Fibroblast of upper back skin (primary cell): ENCODE measurements at places on chromosomes 7 and 10.

DNA sequence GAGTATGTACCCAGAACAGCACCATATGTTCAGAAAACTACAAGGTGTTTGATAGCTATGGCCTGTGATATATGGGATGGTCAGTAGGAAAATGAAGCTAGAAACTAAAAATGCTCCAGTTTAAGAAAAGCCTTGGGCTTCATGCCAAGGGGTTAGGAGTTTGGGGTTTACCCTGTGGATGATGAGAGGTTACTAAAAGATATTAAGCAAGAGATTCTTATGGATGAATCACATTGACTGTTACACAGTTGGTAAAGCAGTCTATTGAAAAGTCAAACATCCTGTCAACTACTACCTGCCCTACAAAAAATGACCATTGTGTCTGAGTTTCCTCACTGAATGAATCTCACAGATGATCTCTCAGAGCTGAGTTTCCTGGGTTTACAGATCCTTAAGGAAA is 166.2 kb upstream of the INHBA start:
- peak; percentile 91 for DNase-seq

GRCh38 chr10:6536102-6536501 is 44.0 kb downstream of the PRKCQ start:
- DNase-seq, result no peak

GRCh38 chr10:71623098-71623985 is 96.2 kb downstream of the C10orf105 start:
- DNase-seq, result peak; percentile 25

- no peak for DNase-seq
Observed at GRCh38 chr7:104998040-104998752, 15.8 kb upstream of the KMT2E start.

GRCh38 chr10:78960316-78960800 is 108.4 kb upstream of the ZMIZ1 start:
- peak; percentile 89 for DNase-seq

DNA sequence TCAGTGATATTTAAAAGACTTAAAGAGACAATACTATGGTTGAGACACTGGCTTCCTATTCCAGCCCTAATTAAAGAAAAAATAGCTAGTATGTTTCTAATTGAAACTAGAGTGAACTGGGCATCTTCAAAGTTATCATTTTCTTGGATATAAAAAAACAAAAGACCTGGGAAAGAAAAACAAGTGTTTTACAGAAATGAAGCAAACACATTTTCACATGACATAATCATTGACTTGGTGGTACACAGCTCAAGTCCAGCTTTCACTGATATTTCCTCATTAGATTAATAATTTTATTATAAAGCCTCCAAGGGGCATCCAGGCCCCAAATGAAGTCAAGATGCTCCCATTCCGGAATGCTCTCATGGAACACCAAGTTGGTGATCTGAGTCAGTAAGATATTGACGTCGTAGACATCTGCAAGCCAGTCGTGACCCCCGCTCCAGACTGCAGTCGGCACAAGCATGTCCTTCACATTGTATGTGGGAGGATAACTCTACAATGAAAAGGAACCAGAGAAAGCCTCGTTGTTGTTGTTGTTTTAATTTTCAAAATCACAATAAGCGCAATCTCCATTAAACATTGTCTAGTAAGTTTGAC is 7.5 kb upstream of the CH25H start:
- DNase-seq, result peak; percentile 35

DNA sequence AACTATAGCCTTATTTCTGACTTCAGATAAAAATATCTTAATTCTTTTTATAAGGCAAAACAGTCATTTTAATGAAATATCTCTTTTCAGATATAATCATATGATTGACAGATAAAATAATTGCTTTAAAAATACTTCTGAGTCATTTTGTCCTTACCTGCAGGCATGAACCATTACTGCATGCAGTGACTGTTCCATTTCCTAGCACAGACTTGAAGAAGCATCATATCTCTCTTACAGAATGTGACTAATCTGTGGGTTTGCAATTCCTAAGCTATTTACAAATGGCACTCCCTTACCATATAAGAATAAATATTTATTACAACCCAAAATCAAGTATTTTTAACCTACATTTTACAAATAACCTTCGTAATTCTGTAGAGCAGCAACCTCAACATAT is 120.7 kb downstream of the SRPK2 start:
- peak; percentile 56 for DNase-seq

DNA sequence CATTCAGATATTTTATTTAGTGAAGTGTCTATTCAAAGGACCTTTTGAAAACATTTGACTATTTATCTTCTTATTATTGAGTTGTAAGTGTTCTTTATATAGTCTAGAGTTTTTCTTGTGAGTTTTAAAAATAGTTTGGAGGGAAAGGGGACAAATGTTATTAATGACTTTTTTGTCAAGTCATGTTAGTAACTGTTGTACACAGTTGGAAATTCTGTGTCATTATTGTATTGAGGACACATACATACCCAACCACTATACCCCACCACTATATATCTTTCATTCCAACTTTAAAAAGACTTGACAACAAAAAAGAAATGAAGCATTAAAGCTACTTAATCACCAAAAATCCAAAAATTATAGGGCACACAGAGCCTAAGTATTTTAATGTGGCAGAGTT is 53.2 kb upstream of the OIT3 start:
- DNase-seq, result no peak

DNA sequence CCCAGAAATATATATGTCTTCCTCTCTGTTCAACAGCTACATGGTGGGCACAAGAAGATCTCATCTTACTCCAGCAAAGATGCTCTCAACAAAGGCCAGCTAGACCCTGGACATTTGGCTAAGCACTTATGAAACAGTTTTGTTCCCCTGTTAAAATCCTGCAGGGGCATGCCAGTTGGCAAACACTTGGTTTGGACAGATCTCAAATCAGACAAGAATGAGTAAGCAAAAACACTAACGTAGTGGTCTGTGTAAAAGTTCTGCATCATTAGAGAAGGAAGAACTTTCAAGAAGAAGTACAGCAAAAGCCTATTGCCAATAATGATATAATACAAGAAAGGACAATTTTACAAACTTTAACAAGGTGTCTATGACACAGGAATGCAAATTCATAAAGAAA is 125.6 kb downstream of the CALN1 start:
- no peak for DNase-seq

DNA sequence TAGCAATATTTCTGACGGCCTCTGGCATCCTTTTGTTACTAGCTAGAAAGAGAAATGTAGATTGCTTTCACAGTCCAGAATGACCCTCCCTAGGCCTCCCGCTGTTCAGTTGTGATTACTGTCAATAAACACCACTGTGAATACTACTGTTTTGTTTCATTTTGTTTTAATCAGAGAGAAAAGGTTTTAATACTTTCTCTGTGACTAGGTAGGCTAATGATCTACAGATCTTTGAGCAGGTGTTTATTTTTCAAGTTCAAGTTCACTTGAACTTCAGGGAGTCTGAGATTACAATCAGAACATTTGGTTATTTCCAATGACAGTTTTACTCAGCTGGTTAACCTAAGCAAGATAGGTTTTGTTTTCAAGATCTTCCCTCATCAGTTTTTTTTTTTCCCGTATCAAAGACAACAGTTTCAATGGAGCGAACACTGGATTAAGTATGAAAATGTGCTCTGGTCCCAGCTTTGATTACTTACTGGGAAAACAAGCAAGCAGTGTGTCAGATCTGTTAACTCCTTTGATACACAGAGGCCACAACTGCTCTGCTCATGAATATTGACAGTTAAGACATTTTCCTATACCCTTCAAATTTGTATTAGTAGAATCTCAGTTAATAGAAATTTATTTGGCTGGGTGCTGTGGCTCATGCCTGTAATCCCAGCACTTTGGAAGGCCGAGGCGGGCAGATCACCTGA is 34.8 kb downstream of the VKORC1L1 start:
- DNase-seq, result no peak

DNA sequence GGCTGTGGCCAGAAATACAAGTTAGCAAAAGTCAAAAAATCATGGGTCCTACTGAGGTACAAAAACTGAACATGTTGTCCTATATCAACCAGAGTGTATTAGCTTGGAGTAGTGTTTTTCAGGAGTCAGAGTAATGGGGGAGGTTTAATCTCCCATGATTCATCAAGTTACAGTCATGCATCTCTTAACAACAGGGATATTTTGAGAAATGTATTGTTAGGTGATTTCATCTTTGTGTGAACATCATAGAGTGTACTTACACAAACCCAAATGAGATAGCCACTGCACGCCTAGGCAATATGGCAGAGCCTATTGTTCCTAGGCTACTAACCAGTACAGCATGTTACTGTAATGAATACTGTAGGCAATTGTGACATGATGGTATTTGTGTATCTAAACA is 14.9 kb upstream of the TES start:
- DNase-seq, result peak; percentile 31

DNA sequence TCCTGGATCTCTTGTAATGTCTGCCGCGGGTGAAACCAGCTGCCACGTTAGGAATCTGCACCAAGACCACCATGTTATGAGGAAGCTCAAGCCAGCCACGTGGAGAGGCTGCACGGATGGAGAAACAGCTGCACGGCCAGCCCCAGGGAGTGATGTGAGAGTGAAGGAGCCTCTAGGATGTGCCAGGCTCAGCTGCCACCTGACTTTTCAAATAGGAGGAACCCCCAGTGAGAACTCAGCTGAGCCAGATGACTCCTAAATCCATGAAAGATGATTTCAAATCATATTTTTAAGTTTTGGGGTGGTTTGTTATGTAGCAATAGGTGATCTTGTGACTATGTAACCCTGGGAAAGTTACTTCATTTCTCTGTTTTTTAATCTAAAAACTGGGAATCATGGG is 71.7 kb downstream of the PRKAG2 start:
- no peak for DNase-seq

GRCh38 chr7:132766660-132767059 is 190.4 kb upstream of the PLXNA4 start:
- DNase-seq, result no peak

DNA sequence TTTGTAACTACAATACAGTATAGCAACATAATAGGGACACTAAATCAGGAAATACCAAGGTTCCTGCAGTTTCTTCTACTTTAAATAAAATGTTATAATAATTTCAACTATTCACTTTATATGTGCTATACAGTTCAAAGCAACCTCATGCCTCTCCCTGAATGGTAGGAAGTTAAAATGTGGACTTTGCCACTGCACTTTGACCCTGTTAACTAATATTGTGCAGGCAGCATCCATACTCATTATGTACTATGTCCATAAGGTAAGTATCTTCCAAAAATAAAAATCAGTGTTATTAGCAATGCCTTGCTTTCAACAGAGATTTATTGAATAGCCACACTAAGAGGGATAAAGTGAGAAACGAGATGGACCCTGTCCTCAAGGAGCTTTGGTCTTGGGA is 4.8 kb downstream of the STEAP4 start:
- no peak for DNase-seq

- peak; percentile 13 for DNase-seq
Observed at GRCh38 chr7:42183547-42183946, 53.5 kb downstream of the GLI3 start.
